ENCODE measurements at places on chromosomes 11 and 22. TPM values are rescaled to one million over a fixed set of nuclear protein-coding genes. Genes with fewer than 3 reads are reported as not detected.

Gene OR51E2
- not detected for total RNA-seq

Gene TMEM9B
- total RNA-seq = 35.2 TPM

Gene CD81
- 137 TPM for total RNA-seq

Gene KCNQ1
- 24.3 TPM for total RNA-seq

Gene MOV10L1
- not detected for total RNA-seq

Gene TRPC6
- total RNA-seq = not detected

Gene OR4D5
- not detected for total RNA-seq

Gene FGF4
- total RNA-seq = not detected

Gene POTEH
- not detected for total RNA-seq

Gene INPP5J
- total RNA-seq = not detected

Gene OAF
- total RNA-seq = 3.4 TPM

Gene KRTAP5-8
- 0.17 TPM for total RNA-seq

GRCh38 chr11:64121663-64122410 lies 44.1 kb downstream of the MACROD1 start:
- no peak for DNase-seq
- H3K36me3 ChIP-seq = no peaks in the 10 kb centered on the region
- H3K4me3 ChIP-seq = no peak overlapping the region
- H3K27ac ChIP-seq = no peak overlapping the region

DNA sequence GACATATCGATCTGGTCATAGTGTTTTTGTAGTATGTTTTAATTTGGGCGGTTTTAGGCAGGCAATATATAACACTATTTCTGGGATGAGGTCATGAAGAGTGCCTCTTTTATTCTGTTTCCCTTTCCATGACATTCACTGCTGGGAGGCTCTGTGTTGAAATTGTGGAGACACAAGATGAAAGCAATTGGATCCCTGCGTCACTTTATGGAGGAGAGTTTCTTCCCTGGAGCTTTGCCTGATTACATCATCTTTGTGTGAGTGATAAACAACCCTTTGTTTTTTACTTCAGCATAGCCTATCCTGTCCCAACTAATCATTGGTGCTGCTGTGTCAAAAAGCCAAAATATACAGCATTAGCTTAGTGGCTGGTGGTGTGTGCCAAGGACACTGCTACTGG lies 48.6 kb downstream of the PARVG start:
- H3K4me3 ChIP-seq = no peak overlapping the region
- H3K27me3 ChIP-seq = peaks cover 18% of the 10 kb centered on the region
- H3K4me1 ChIP-seq = no peaks in the 10 kb centered on the region
- H3K36me3 ChIP-seq = no peaks in the 10 kb centered on the region

GRCh38 chr11:2310073-2310785 lies 8.4 kb downstream of the TSPAN32 start:
- H3K27ac ChIP-seq = no peak overlapping the region
- H3K27me3 ChIP-seq = no peaks in the 10 kb centered on the region
- H3K36me3 ChIP-seq = peaks cover 10% of the 10 kb centered on the region
- peaks cover 16% of the 10 kb centered on the region for H3K4me1 ChIP-seq
- no peak overlapping the region for H3K4me3 ChIP-seq

GRCh38 chr11:27858866-27859265 lies 158.6 kb upstream of the BDNF start:
- H3K36me3 ChIP-seq = no peaks in the 10 kb centered on the region
- H3K4me3 ChIP-seq = no peak overlapping the region
- H3K27me3 ChIP-seq = no peaks in the 10 kb centered on the region
- no peak overlapping the region for H3K27ac ChIP-seq

GRCh38 chr22:17576470-17576869 lies 13.2 kb downstream of the SLC25A18 start:
- H3K4me3 ChIP-seq = no peak overlapping the region
- no peaks in the 10 kb centered on the region for H3K4me1 ChIP-seq
- no peaks in the 10 kb centered on the region for H3K27me3 ChIP-seq
- H3K36me3 ChIP-seq = no peaks in the 10 kb centered on the region
- no peak overlapping the region for H3K27ac ChIP-seq
- no peak for DNase-seq

DNA sequence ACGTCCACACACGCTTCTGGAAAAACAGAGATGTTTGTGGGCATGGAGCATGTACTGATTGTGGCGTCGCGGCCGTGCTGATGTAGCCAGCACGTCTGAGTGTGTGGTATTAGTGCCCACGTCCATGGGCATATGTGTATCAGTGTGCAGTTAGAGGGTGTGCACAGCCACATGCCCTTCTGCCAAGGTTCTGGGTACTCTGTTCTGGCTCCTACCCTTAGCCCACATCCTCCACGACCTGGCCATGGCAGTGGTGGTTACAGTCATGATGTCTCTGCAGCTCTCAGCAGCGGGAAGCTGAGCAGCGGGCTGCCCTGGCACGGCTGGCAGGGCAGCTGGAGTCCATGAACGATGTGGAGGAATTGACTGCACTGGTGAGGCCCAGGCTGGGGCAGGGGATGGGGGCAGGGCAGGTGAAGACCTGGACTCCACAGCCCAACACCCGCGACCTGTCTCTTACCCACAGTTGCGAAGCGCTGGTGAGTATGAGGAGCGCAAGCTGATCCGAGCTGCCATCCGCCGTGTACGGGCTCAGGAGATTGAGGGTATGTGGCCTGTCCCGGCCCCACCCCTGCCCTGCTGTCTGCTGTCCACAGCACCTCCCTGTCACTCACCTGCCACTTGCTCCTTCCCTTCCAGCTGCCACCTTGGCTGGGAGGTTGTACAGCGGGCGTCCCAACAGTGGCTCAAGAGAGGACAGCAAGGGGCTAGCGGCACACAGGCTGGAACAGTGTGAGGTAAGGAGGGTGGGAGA lies 7.3 kb downstream of the SMTN start:
- no peaks in the 10 kb centered on the region for H3K27me3 ChIP-seq
- H3K4me1 ChIP-seq = peaks cover 11% of the 10 kb centered on the region
- H3K4me3 ChIP-seq = no peak overlapping the region
- peaks cover 2% of the 10 kb centered on the region for H3K36me3 ChIP-seq

GRCh38 chr22:21718499-21718898 lies 17.1 kb downstream of the YPEL1 start:
- DNase-seq = no peak
- no peaks in the 10 kb centered on the region for H3K36me3 ChIP-seq
- no peaks in the 10 kb centered on the region for H3K27me3 ChIP-seq
- H3K27ac ChIP-seq = no peak overlapping the region
- peaks cover under 1% of the 10 kb centered on the region for H3K4me1 ChIP-seq
- no peak overlapping the region for H3K4me3 ChIP-seq

DNA sequence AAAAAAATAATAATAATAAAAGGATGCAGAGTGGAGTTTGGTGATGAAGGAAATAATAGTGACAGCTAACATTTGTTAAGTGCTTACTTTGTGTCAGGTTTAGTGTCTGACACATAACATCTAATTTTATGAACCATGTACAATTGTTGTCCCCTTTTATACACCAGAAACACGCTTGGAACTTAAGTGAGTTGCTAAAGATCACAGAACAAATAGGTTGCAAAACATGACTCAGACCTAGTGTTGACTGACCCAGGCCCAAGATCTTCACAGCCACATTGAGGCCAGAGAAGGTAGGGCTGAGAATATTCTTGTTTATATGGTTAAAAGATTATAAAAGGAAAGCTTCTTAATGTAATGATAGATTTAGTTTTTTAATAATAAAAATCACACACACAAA lies 25.6 kb upstream of the TMEM135 start:
- no peaks in the 10 kb centered on the region for H3K4me1 ChIP-seq
- no peak overlapping the region for H3K27ac ChIP-seq
- H3K4me3 ChIP-seq = no peak overlapping the region
- no peaks in the 10 kb centered on the region for H3K27me3 ChIP-seq
- DNase-seq = no peak

- no peak overlapping the region for H3K27ac ChIP-seq
- H3K36me3 ChIP-seq = peaks cover 16% of the 10 kb centered on the region
- DNase-seq = no peak
- H3K27me3 ChIP-seq = no peaks in the 10 kb centered on the region
- peaks cover 4% of the 10 kb centered on the region for H3K4me1 ChIP-seq
These were observed 21.1 kb downstream of the PRR14L start for GRCh38 chr22:31728857-31729256.

DNA sequence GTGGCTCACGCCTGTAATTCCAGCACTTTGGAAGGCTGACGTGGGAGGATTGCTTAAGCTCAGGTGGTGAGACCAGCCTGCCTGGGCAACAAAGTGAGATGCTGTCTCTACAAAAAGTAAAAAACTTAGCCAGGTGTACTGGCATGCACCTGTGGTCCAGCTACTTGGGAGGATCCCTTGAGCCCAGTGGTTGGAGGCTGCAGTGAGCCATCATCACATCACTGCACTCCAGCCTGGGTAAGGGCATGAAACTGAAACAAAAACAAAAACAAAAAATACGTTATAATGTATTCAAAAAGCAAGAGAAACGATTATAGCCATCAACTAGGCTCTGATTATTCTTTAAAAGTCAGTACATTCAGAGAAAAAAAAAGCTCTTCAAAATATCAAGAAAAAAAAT lies 62.5 kb downstream of the TCF20 start:
- H3K36me3 ChIP-seq = peaks cover 43% of the 10 kb centered on the region
- H3K27ac ChIP-seq = no peak overlapping the region
- H3K4me3 ChIP-seq = peak overlapping the region; percentile 35
- no peaks in the 10 kb centered on the region for H3K27me3 ChIP-seq

DNA sequence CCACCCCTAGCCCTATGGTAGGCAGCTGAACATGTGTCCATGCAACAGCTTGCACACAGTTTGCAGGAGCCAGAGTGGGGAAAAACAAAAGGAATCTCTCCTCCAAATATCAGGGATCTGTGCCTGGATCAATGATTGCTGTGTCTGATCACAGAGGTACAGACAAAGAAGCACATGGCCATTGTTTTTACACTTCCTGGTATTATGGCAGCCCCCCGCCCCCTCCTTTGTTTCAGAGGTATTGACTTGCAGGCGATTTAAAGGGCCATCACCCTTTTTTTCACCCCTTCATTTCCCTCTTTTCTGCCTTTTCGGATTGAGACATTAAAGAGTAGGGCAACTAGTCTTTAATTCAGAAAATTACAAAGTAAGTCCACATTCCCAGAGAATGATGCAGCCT lies 453.0 kb upstream of the LUZP2 start:
- no peaks in the 10 kb centered on the region for H3K36me3 ChIP-seq
- no peak for DNase-seq
- H3K4me1 ChIP-seq = no peaks in the 10 kb centered on the region
- H3K4me3 ChIP-seq = no peak overlapping the region
- no peaks in the 10 kb centered on the region for H3K27me3 ChIP-seq
- no peak overlapping the region for H3K27ac ChIP-seq
